ENCODE measurements at places on chromosomes 1 and 21.

DNA sequence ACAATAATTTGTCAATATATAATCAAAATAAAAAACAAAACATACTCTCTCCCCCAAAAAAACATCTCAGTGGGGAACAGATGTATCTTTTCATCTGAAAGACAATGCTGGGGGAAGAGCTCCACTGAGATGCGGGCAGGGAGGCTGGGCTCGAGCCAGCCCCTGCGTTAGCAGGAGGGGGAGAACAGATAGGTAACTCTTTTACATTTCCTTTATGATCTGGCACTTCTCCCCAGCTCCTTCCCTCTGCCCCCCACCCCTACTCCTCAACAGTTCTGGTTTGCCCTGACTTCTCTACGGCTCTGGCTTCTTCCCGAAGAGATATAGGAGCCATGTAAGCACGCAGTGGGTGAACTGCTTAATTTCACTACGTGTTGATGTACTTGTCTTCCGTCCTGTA, 12.4 kb downstream of the LEPR start:
- DNase-seq = no peak

DNA sequence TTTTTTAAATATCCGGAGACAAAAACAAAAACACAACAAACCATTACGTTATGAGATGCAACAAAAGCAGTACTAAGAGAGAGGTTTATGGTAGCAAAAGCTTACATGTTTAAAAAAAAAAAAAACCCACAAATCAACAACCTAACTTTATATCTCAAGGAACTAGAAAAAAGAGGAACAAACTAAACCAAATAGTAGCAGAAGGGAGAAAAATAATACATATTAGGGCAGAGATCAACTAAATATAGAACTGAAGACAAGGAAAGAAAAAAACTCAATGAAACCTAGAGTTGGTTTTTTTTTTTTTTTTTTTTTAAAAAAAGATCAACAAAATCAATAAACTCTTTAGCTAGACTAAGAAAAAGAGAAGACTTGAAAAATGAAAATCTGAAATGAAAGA, 34.9 kb downstream of the ZNF644 start:
- no peak for DNase-seq

GRCh38 chr1:100799954-100800612, 80.5 kb downstream of the VCAM1 start:
- no peak for DNase-seq

GRCh38 chr1:220807726-220808125, 21.0 kb downstream of the MTARC1 start:
- DNase-seq = no peak

- peak; percentile 28 for DNase-seq
These were observed 115.5 kb upstream of the VAV3 start for GRCh38 chr1:108080448-108080847.

GRCh38 chr1:83676106-83676505, 322.8 kb downstream of the TTLL7 start:
- DNase-seq = no peak

- DNase-seq = no peak
These were observed 39.6 kb downstream of the FCER1A start for GRCh38 chr1:159341736-159342135.

GRCh38 chr1:212669102-212669501, 30.5 kb downstream of the BATF3 start:
- DNase-seq = no peak

DNA sequence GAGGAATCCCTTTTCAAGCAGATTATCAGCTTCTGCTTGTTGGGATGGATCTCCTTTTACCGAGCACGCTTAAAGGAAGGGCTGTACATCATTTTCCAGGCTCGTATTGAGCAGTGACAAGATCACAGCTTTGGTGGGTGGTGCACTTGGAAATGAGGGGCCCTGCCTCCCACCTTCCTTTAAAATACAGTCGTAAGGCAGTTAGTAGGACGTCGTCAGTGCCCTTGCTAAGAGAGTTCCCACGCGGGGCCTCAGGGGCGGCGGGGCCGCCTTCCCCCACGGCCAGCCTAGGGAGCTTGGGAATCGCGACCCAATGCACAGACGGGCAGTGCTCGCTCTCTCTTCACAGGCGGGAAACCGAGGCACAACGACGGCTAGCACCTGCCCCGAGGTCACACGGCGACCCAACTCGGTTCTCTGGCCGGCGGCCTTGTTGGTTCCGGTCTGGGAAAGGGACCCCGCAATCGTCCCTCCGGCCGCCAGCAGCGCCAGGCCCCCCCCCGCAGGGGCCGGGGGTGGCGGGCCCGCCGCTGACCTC, 58.6 kb downstream of the H3-3A start:
- DNase-seq = no peak

GRCh38 chr1:159302095-159302494, at the start of gene FCER1A:
TSS of gene FCER1A (plus strand) at chr1:159302336. CDS start at chr1:159302365, 29 bp downstream.
- no peak for DNase-seq

DNA sequence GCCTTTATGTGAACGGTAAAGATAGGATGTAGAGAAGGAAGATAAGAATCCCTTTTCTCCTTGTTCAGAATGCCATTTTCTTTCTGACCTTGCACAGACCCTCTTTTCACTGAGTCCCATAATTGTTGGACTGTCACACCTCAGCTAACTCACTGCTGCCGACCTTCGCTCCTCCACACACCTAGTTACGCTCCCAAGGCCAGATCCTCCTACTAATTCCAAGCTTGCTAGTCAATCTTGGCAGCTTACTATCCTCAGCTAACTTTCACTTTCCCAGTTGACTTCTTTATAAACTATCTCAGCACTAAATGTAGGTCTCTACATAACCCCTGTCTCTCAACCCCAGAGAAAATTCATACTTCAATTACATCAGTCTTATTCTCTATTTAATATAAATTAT, 471.8 kb upstream of the PRMT6 start:
- no peak for DNase-seq

- DNase-seq = peak; percentile 3
These were observed 5.9 kb downstream of the NBPF1 start for GRCh38 chr1:16607433-16607851.
